ENCODE measurements at places on chromosomes 1 and 21. TPM values are rescaled to one million over a fixed set of nuclear protein-coding genes. Genes with fewer than 3 reads are reported as not detected.
A peak's percentile ranks its signal among the peaks of the same experiment; 100 is the strongest.

GRCh38 chr1:205324781-205325180 lies 3.2 kb upstream of the NUAK2 start:
- no peaks in the 10 kb centered on the region for H3K36me3 ChIP-seq
- H3K4me1 ChIP-seq, result peaks cover 12% of the 10 kb centered on the region
- no peak for DNase-seq

DNA sequence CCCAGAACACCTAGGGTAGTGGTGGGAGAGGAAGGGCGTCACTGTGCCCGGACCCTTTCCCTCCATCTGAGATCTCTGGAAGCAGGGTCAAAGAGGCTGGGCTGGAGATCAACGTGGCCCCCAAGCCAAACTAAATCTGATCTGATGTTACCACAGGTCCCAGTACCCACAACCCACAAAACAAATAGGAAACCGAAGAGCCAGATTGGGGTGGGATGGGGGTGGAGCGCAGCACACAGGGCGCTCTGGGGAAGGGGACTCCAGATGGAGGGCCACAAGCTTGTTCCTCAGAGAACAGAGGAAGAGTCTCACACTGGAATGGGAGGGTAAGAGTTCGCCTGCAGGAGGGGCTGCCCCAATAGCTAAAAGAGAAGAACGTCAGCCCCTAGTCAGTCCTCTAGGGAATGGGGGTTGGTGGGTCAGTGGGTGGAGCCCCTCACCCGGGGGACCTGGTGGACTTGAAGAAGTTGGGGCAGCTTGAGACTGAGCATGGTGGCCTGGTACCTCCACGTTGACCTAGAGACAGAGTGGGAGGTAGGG lies 1.5 kb downstream of the PAQR6 start:
- H3K27ac ChIP-seq, result peak overlapping the region; percentile 88
- no peak for DNase-seq
- peaks cover 4% of the 10 kb centered on the region for H3K36me3 ChIP-seq
- H3K4me3 ChIP-seq, result peak overlapping the region; percentile 26
- H3K4me1 ChIP-seq, result peaks cover 4% of the 10 kb centered on the region

DNA sequence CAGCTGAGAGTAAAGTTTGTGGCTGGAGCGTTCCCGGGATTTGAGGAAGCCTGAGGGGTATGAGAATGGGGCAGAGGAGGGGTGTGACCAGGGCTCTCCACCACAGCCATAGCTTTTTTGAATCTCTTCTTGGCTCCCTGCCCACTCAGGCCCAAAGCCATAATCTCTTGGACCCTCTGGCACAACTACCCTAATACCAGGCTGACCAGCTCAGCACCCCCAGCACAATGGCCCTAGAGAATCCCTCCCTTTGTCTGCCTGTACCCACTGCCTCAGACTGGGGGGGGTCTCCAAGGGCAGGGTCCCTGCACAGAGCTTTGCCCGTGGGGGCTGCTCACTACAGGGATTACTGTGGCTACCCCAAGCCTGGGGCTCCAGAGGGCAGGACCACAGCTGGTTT lies 7.5 kb downstream of the DENND4B start:
- H3K4me1 ChIP-seq, result no peaks in the 10 kb centered on the region
- no peaks in the 10 kb centered on the region for H3K27me3 ChIP-seq
- no peak overlapping the region for H3K27ac ChIP-seq

LCE1D gene
- not detected for total RNA-seq

GRCh38 chr1:24959623-24959975 lies 29.5 kb upstream of the RUNX3 start:
- no peak overlapping the region for H3K4me3 ChIP-seq
- H3K27ac ChIP-seq, result no peak overlapping the region
- DNase-seq, result no peak
- H3K4me1 ChIP-seq, result no peaks in the 10 kb centered on the region
- H3K36me3 ChIP-seq, result no peaks in the 10 kb centered on the region

DNA sequence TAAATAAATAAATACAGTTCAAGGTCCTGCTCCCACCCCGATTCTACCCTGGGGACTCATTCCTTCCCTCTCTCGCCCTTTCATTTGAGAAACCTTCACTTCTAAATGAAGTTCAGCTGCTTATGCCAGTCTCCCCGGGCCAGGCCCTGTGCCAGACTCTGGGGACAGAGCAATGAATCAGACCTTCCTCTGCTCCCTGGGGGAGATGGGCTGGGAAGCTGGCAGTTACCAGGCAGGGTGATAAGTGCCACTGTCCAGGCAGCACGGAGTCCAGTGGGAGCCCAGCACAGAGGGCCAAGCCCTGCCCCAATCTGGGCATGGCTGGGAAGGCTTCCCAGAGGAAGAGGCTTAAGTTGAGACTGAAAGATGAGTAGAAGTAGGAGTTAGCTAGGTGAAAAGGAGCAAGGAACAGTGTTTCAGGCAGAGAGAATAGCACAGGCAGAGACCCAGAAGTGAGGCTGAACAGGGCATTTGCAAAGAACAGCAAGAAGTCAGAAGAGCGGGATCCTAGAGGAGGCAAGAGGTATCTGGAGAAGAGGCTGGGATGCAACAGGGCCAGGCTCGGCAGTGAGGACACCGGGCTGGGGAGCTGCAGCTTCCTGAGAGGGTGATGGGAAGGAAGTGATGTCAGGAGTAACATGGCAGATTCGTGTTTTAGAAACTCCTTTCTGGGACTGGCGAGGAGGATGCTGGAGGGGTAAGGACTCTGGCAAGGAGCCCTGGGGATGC lies 13.5 kb downstream of the KCNQ4 start:
- H3K4me3 ChIP-seq, result no peak overlapping the region
- peaks cover 56% of the 10 kb centered on the region for H3K27me3 ChIP-seq
- H3K27ac ChIP-seq, result no peak overlapping the region

- no peak for DNase-seq
- no peak overlapping the region for H3K4me3 ChIP-seq
- H3K36me3 ChIP-seq, result no peaks in the 10 kb centered on the region
- H3K4me1 ChIP-seq, result no peaks in the 10 kb centered on the region
- no peak overlapping the region for H3K27ac ChIP-seq
Measured at GRCh38 chr1:72567521-72567920, 285.2 kb upstream of the NEGR1 start.

FCRL4 gene
- total RNA-seq, result not detected
